ENCODE measurements at places on chromosomes 2 and 18. TPM values are rescaled to one million over a fixed set of nuclear protein-coding genes. Genes with fewer than 3 reads are reported as not detected.

RGPD3 gene
- total RNA-seq: 0.06 TPM

PSMA8 gene
- not detected for total RNA-seq

GRCh38 chr18:23580677-23581367, 5.5 kb downstream of the NPC1 start:
- peak; percentile 70 for DNase-seq

GRCh38 chr18:44149706-44150105, 531.0 kb upstream of the SETBP1 start:
- DNase-seq: no peak

DNA sequence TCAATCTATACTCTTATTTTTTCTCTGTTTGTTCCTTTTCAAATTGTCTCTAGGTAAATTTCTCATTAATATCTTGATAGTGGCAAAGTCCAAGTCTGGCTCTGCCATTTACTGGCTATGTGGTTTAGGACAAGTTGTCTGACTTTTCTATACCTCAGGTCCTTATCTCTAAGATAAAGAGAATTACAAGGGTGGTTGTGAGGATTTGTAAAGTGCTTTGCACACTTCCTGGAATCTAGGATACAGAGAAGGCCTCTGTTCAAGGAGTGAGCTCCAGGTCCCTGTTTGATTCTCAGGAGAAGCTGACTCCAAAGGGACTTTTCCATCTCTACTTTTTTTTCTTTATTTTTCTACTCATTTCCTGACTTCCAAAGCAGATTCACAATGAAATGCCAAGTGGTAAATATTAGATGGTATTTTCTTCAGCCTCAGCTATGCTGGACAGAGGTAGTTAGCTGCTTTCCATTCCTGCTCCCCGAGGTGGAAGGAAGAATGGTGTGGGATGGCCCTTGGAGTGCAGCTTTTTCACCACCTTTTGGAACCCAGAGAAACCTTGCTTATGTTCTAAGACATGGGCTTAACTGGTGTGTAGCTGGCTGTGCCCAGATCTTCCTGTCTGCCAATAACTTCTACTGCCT, 90.5 kb downstream of the GALNT1 start:
- no peak for DNase-seq

GRCh38 chr2:120602251-120602650, 133.4 kb upstream of the GLI2 start:
- no peak for DNase-seq

GRCh38 chr18:73461780-73462059, 593.9 kb upstream of the NETO1 start:
- peak; percentile 16 for DNase-seq

GRCh38 chr2:146207417-146207816, 1637.4 kb upstream of the ACVR2A start:
- no peak for DNase-seq

DNA sequence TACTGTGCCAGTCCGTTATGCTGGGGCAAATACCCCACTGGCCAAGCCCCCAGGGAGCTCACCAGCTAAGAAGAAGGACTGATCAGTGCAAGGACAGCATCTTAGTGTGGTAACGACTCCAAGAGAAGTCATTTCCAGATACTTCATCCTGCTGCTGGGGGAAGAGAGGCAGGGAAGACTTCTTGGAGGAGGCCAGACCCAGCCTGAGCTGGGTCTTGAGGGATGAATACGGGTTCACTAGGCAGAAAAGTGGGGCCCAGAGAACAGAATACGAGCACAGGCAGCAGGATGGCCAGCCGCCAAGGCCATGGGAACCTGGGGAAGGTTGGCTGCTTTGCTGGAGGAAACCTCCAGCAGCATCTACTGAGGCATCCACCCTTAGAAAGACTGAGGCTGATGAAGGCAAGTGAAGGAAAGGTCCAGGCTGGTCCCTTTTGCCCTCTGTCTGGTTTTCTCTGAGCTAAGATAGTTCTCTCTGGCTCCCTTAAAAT, 84.1 kb downstream of the GLI2 start:
- DNase-seq: no peak

All from Daoy (cell line).